Heart right ventricle (tissue), 16 donors: ENCODE measurements at places on chromosomes 6 and 20. TPM values are rescaled to one million over a fixed set of nuclear protein-coding genes. Genes with fewer than 3 reads are reported as not detected.

The PLCB4 gene
- total RNA-seq, result 32.1 TPM

The MICAL1 gene
- 5.8 TPM for total RNA-seq

The SPINT4 gene
- not detected for total RNA-seq

The MCHR2 gene
- total RNA-seq, result not detected

The TUBB gene
- 192 TPM for total RNA-seq

The GLP1R gene
- 2.2 TPM for total RNA-seq

The ADAM33 gene
- 3.8 TPM for total RNA-seq

The C6orf163 gene
- 2.1 TPM for total RNA-seq

The OXT gene
- not detected for total RNA-seq

The PHACTR3 gene
- total RNA-seq, result 2.3 TPM

The BACH2 gene
- 2.2 TPM for total RNA-seq
